Upper lobe of left lung (tissue), 6 donors: ENCODE measurements at places on chromosomes 2 and 18. TPM values are rescaled to one million over a fixed set of nuclear protein-coding genes. Genes with fewer than 3 reads are reported as not detected.
A peak's percentile ranks its signal among the peaks of the same experiment; 100 is the strongest.

Gene SERPINB13
- total RNA-seq = not detected

DNA sequence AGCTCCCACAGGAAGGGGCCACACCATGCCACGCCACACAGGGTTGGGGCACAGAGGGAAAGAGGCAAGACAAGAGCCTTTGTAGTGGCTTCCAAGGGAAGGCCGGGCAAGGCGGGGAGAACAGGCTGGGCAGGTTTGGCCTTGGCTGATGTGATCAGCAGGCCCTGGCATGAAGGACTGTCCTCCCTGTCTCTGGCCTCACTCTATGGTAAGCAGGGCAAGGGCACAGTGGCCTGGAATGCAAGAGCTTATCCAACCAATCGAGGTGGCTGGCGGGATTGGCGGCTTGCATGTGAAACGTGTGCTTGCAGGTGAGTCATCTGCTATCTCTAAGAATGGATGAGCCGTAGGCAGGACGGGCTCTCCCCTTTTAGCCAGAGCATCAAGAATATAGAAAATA is 6.4 kb upstream of the ATP9B start:
- DNase-seq = peak; percentile 54
- H3K4me3 ChIP-seq = no peak overlapping the region
- no peaks in the 10 kb centered on the region for H3K4me1 ChIP-seq
- H3K27me3 ChIP-seq = no peaks in the 10 kb centered on the region

DNA sequence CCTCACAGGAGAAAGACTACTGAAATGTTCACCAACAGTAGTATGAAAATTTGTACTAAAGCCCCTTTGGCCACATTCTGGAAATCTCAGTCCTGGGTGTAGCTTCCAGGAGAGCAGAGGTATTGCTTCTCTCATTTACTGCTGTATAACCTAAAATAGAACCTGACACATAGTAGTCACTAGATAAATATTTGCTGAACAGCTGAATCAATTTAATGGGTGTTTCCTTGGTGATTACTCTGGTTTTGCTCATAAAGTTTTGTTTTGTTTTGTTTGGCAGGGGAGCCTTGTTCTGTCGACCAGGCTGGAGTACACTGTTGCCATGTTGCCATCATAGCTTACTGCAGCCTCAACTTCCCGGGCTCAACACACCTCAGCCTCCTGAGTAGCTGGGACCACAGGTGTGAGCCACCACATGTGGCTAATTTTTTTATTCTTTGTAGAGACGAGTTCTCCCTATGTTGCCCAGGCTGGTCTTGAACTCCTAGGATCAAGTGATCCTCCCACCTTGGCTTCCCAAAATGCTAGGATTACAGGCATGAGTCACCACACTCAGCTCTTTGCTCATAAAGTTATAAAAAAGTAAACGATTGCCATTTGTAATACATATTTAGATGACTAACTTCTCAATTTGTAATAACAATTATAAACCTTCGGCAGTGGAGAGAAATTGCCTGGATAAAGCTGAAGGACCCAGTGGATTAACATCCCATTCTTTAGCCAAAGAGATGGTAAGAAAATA is 11.5 kb upstream of the PARD3B start:
- no peaks in the 10 kb centered on the region for H3K4me1 ChIP-seq
- no peak overlapping the region for H3K27ac ChIP-seq
- H3K27me3 ChIP-seq = no peaks in the 10 kb centered on the region

- H3K36me3 ChIP-seq = no peaks in the 10 kb centered on the region
- H3K27ac ChIP-seq = no peak overlapping the region
- no peak for DNase-seq
- H3K4me1 ChIP-seq = no peaks in the 10 kb centered on the region
- no peaks in the 10 kb centered on the region for H3K27me3 ChIP-seq
- H3K4me3 ChIP-seq = no peak overlapping the region
Measured at GRCh38 chr2:153834662-153835061, 37.1 kb upstream of the GALNT13 start.
